ENCODE measurements at places on chromosomes 5 and 9. TPM values are rescaled to one million over a fixed set of nuclear protein-coding genes. Genes with fewer than 3 reads are reported as not detected.

ISL1 gene
- total RNA-seq = 0.76 TPM

MTMR12 gene
- total RNA-seq = 24.4 TPM

ZNF366 gene
- 0.97 TPM for total RNA-seq

GNAQ gene
- total RNA-seq = 33.1 TPM

AJM1 gene
- total RNA-seq = 0.61 TPM

CRB2 gene
- total RNA-seq = not detected

CER1 gene
- total RNA-seq = not detected

KDM4C gene
- total RNA-seq = 18.1 TPM

SWI5 gene
- total RNA-seq = 47.1 TPM

ICE1 gene
- total RNA-seq = 39.7 TPM

ZFP2 gene
- total RNA-seq = 0.65 TPM

GPR21 gene
- total RNA-seq = 0.32 TPM

SGTB gene
- 10.1 TPM for total RNA-seq

CCDC183 gene
- total RNA-seq = 0.46 TPM

AHRR gene
- 12.3 TPM for total RNA-seq

Data from epithelial cell of umbilical artery (primary cell).